ENCODE measurements at places on chromosomes 5 and 9.

DNA sequence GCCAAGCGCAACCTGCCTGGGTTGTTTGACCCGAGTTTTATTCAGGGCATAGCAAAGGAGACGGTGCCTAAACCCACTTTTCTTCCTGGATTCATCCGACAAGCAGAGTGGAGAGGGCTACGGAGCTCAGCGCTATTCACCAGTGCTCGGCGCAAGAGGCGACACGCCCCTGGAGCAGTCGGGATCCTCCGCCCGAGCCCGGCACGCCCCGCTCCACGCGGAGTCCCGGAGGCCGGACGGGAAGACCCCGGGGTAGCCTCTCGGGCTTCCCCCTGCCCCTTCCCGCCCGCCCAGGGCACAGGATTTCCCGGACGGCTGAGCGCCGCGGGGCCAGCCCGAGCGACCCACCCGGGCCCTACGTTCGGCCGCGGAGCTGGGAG, 427 bp downstream of the SERINC5 start:
- DNase-seq, result no peak

GRCh38 chr5:107594253-107595045, 76.3 kb downstream of the EFNA5 start:
- no peak for DNase-seq

GRCh38 chr9:34457266-34458012, 931 bp downstream of the FAM219A start:
- no peak for DNase-seq

- DNase-seq, result no peak
These were observed 315.8 kb upstream of the GRAMD2B start for GRCh38 chr5:126107381-126107780.

- DNase-seq, result peak; percentile 96
These were observed 68.0 kb upstream of the CTNNA1 start for GRCh38 chr5:138685193-138685745.

DNA sequence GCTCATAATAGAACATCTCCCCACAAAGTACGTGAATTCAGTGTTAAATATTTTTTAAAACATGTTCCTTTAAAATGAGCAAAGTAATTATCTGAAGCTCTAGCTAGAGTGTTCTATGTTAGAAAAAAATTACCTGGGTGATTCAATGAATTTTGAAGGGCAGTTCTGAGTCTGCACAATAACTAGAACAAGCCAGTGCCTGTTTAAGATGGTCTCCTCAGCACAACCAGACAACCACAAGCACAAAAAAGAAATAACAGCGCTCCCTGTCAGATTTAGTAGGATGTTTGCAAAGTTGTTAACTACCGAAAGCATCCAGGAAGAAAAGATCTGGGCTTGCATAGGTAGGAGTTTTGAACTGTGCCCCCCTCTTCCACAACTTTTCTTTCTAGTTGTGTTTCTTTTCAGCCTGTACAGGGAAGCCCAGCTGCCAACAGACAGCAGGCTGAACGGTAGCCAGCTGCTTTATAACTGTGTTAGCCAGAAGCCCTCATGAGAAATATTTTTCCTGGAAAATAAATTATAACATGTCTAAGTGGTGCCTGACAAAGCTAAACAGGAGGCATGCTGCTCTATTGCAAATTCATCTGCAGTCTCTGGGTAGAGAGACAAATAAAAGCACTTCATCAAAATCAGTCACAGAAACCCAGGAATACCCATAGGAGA, 1026.9 kb downstream of the MAT2B start:
- no peak for DNase-seq

DNA sequence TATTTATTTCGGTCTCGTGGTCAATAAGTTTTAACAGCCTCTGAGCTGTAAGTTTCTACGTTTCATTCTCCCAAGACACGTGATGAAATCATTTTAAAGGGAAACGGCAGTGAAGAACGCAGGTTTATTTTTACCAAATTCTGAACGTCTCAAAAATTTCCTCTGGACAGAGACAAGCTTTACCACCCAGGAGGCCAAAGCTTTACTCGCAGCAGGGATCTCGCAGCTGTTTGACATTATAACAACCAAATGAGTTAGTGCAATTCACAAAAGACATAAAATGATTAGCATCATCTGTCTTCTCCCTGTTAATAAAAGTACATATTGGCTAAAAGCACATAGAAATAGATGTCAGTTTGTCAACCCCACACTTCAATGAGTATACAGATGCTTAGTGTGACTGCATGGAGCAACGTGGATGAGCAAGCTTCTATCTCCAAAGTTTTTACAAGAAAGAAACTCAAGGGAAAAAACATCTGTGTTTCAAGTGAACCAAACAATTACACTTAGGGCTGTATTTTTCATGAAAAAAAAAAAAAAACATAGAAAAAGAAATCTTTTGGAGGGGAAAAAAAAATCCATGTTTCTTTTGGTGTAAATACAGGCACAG, 2.5 kb downstream of the SEMA5A start:
- DNase-seq, result no peak

- no peak for DNase-seq
These were observed 94.1 kb upstream of the SNX2 start for GRCh38 chr5:122680623-122681350.

GRCh38 chr9:116942593-116943061, 255.5 kb downstream of the TRIM32 start:
- DNase-seq, result no peak

- DNase-seq, result no peak
These were observed 148.7 kb upstream of the SLC1A3 start for GRCh38 chr5:36457511-36458270.

- no peak for DNase-seq
These were observed 38.1 kb downstream of the CAMK2A start for GRCh38 chr5:150251504-150251903.

GRCh38 chr5:67089200-67089725, 107.3 kb downstream of the CD180 start:
- DNase-seq, result no peak

DNA sequence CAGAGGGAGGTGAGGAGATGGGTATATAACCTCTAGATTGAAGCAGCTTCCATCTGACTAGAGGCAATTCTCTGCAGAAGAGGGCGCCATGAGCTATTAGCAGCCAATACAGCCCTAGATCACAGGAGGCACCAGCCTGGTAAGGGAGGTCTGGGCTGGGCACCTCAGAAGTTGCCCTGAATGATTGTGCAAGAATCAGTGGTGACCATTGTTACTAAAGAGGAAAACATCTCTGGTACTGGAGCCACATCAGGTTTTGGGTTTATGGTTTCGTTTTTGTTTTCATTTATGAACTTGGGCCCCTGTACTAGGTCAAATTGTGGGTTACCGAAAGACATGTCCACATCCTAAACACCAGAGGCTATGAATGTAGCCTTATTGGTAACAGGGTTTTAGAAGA, 342.0 kb downstream of the MLLT3 start:
- peak; percentile 14 for DNase-seq
